ENCODE measurements at places on chromosomes 5 and 9. TPM values are rescaled to one million over a fixed set of nuclear protein-coding genes. Genes with fewer than 3 reads are reported as not detected.

The NR4A3 gene
- total RNA-seq, result 0.93 TPM

The TAS2R1 gene
- not detected for total RNA-seq

The OR2S2 gene
- total RNA-seq, result not detected

The PPP3R2 gene
- not detected for total RNA-seq

The NAIP gene
- 11.3 TPM for total RNA-seq

The FCN2 gene
- total RNA-seq, result not detected

The SLC6A19 gene
- total RNA-seq, result not detected

The NKD2 gene
- 20.6 TPM for total RNA-seq

The CBY3 gene
- not detected for total RNA-seq

The CORO2A gene
- total RNA-seq, result 9.5 TPM

The CYSRT1 gene
- total RNA-seq, result 1.2 TPM

The DPYSL3 gene
- total RNA-seq, result 102 TPM

The RGMB gene
- 98.3 TPM for total RNA-seq

The IL9 gene
- total RNA-seq, result not detected

DNA sequence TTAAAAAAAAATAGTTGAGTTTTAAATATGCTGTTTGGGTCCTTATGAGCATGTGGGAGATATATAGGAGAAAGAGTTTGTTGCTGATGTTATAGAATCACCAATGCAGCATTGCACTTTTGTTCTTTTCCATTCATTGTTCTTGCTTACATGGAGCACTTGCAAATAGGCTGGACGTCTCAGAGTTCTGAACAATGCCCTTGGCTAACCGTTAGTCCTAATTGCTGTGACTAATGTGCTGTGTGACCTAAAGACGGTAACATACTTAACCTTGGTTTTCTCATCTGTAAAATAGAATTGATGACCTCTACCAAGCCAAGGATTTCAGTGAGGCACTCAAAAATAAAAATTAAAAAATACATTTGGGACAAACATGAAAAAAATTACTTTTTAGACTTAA, 29.8 kb downstream of the PIK3R1 start:
- no peak for DNase-seq

DNA sequence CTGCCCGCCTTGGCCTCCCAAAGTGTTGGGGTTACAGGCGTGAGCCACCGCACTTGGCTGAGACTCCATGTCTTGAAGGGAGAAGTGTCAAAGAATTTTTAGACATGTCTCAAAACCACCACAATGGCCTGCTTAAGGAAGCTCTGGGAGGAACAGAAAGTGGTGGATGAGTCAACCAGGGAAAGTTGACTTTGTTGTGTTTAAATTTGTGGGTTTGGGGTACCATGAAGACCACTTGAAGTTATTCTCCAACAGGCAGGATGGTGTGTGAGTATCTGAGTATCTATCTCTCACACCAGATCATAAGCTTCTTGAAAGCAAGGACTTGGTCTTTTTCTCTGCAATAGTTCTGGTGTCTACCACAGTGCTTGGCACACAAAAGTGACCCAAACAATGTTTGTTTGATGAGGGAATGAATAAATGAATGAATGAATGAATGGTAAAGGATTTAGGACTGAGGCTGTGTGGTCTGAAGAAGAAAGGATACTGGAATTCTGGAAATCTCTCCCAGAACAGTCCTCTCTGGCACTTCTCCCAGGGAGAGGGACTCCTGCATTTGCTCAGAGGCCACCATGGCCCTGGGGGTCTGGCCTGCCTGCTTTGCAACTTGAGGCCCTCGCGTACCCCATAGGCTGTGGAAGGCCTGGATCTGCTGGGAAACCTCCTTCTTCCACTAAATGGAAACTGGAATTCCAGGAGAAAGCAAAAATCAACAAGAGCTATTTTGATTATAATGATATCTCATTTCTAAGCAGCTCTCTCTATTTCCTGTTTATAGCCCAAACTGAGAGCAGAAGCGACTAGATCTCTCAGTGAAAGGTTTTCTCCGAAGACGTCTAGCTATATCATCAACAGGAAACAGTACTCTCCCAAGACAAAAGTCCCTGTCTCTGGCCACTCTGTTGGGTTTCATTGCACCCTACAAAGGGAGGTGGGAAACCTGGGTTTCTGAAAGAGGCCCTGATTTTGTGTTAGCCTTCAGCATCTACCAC, 187.9 kb downstream of the PALM2AKAP2 start:
- no peak for DNase-seq

- DNase-seq, result no peak
These were observed 569.1 kb upstream of the MEF2C start for GRCh38 chr5:89452081-89452480.

GRCh38 chr5:143636931-143637528, 174.9 kb upstream of the HMHB1 start:
- DNase-seq, result no peak

DNA sequence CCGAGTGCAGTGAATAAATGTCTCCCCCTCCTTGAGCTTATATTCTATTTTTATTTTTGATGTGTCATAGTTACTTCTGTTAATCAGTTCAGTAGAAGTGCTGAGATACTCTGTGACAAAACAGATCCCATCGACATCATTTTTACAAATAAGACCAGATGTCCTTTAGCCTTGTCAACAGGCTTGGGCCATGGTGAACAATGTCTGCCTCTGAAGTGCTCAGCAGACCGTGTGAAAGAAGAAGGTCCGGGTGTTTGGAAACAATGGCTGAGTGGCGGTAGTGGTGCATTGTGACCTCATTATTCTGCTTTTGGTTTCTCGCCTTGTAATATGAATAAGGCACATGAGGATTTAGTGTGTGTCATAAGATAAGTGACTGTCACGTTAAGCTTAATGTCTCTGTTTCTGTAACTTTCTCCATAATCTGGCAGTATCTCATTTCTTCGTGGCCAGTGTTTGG, 71.2 kb downstream of the SYK start:
- no peak for DNase-seq

- DNase-seq, result no peak
These were observed 128.3 kb upstream of the TBC1D2 start for GRCh38 chr9:98383758-98384157.

DNA sequence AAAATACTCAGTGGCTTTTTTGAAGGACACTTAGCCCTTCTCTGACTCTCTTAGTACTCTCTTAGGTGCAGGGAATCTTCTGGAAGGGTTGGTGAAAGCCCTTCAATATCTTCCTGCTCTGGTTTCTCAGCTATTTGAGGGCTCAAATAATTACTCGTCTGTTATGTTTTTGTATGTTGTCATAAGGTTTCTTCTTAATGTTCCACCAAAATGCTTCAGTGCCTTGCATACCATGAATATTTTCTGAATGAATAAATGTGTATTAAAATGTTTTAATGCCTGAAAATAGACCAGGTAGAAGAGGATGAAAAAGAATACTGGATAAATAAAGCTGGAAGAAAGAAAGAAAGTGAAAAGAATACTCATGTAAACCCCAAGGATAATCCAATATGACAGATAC, 124.3 kb downstream of the STK32A start:
- no peak for DNase-seq

- DNase-seq, result no peak
These were observed 104.7 kb downstream of the NR2F1-AS1 start for GRCh38 chr5:93476251-93476742.

GRCh38 chr5:12690361-12690760, 786.1 kb upstream of the CTNND2 start:
- no peak for DNase-seq

DNA sequence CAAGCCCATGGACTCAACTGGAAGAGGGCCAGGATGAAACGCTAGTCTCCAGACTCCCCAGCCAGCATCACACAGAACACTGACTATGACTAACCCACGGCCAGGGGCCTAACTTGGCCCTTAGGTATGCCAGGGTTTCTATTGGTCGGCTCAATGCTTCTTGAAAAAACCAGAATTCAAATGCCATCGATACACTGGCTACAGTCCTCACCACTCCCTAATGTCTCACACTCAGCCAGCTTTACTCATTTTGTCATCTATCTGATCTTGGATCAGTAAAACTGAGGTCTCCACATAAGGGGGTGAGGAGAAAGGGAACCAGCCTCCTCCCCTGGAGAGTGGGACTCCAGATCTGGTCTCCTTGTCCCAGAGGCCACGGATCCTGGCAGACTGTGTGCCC, 59.5 kb upstream of the FUBP3 start:
- no peak for DNase-seq

DNA sequence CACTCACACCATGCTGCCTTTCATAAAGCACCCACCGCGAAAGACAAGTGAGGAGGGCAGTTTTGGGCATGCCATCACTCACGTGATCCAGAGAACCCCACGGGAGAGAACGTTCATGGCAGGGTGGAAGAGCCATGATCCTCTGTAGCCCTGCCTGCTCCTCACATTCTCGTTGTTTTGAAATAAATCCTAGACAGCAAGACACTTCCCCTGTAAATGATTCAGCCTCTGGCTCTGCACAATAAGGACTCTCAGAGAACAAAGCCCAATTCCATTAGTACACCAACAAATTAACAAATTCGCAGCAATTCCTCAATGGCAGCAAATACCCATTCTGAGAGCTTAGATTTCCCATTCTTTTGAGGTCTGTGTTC, 71.5 kb downstream of the WNK2 start:
- no peak for DNase-seq

DNA sequence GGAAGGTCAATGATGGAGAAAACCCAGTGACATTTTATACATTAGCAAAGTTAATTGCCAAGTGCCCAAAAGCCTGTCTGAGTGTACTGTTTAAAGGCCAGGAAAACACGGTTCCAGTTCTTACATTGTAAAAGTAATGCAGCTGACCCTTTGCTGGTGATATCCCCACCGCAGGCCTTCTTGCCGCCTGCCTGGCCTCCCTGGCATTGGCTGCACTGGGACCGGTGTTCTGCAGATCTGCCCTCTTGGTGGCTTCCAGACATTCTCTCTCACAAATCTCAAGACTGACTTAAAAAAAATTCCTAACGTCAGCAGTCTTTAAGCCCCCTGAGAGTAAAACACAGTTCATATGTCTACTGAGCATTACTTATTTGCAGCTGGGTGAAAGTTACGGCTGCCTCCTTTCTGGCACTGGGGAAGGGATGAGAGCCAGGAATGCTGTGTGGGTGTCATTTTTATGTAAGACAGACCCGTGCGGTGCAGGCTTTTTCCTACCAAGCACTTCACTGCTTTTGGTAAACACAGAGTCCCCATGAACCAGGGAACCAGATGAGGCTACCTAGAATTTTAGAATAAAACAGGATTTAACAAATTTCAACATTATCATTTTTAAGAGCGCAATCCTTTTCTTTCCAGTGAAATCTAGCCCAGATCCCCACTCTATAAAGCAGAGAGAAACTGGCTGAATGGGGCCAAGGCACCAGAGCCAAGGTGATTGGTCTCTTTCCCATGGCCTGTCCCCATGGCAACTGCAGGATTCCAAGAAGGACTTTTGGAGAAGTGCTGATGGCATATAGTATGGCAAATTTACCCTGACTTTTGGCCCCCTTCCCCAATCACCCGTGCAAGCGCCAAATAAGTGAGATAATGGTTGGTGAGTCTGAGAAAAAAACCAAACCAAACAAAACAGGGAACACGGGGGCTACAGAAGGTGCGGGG, 80.8 kb downstream of the LMNB1 start:
- no peak for DNase-seq

GRCh38 chr5:14038341-14038959, 94.0 kb upstream of the DNAH5 start:
- DNase-seq, result no peak

DNA sequence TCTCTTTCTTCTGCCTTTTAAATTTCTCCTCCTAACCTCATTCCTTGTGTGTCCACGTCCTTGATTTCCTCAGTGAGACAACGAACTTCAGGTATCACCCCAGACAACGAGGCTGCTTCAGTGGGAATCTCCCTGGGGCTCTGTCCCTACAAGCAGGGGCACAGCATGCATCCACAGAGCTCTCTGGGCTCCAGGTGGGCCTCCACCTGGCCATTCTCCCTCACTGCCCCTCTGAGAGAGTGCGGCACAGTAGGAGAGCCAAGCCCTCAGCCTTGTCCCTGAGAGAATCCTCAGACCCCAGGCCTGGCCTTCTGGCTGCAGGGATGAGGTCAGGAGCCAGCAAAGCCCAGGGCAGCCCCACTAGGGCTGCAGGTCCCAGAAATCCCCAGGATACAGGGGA, 105.3 kb downstream of the LHFPL2 start:
- no peak for DNase-seq

DNA sequence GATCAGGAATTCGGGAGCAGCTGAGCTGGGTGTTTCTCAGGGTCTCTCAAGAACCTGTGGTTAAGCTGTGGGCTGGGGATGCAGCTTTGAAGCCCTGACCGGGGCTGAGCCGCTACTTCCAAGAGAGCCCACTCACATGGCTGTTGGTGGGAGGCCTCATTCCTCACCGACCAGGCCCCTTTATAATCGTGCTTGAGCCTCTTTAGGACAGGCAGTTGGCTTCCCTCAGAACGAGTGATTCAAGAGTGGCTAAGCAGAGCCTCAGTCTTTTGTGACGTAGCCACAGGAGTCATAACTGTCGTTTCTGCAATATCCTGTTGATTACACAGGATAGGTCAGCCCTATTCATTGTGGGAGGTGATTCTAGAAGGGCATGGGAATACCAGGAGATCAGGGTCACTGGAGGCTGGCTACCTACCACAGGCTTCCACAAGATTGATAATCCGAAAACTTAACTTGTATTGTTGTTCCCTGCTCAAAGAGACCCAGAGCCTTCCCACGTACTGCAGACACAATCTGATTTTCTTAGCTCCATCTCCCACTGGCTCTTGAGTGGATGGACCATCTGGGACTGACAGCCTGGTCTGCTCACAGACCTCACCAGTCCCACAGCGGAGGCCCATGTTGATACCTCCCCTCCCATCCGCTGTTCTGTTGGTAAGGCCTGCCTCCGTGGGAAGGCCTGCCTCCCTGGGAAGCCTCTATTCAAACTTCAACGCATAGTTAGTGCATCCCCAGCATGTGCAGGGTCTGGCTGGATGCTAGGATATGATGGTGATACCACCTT, 3.0 kb upstream of the ERGIC1 start:
- DNase-seq, result no peak

- no peak for DNase-seq
These were observed 24.8 kb upstream of the PRDM9 start for GRCh38 chr5:23482642-23483041.

DNA sequence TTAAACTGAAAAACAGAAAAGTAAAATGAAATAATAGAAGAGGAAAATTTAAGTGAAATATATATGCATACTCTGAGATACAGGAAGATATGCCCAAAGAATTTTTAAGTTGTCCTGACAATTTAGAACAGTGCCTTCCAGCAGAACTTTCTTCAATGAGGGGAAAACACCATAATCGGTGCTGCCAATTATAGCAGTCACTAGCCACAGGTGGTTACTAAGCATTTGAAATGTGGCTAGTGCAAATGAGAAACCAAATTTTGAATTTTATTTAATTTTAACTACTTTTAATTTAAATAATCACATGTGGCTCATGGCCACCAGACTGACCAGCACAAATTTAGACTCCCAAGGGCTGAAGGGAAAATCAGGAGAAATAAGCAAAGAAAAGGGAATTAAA, 410.6 kb downstream of the RAB3C start:
- no peak for DNase-seq

DNA sequence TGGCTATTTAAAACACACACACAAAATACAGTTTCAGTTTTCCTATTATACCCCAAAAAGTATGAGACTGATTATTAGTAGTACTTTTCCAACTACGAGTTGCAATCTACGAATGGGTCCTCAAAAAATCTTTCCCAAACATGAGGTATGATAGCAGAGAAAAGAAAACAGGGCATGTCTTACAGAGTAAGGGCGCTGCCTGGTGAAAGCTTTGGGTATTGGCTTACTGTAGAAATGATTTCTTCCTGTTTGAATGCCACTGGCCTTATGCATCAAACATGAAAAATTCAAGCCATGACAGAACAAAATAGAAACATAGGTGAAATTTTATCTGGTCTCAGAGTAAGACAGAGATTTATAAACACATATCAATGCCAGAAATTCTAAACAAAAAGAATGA, 448.0 kb downstream of the SPOCK1 start:
- no peak for DNase-seq

Measured in neural crest cell (in vitro differentiated cells).